Esophagus (tissue), 2 donors: ENCODE measurements at places on chromosomes 5 and 9. TPM values are rescaled to one million over a fixed set of nuclear protein-coding genes. Genes with fewer than 3 reads are reported as not detected.

The DPYSL3 gene
- 7.2 TPM for polyA plus RNA-seq

The SPATA31A3 gene
- not detected for polyA plus RNA-seq

The GRXCR2 gene
- 0.02 TPM for polyA plus RNA-seq

The RGMB gene
- polyA plus RNA-seq = 2.6 TPM

The TRIM7 gene
- 26.9 TPM for polyA plus RNA-seq

The C9 gene
- not detected for polyA plus RNA-seq

The FCN2 gene
- 0.16 TPM for polyA plus RNA-seq

The KLHL3 gene
- polyA plus RNA-seq = 1.9 TPM

The PNPLA7 gene
- 2.3 TPM for polyA plus RNA-seq

The PTCH1 gene
- 2.4 TPM for polyA plus RNA-seq

The SPINK14 gene
- polyA plus RNA-seq = not detected

The NREP gene
- polyA plus RNA-seq = 4.6 TPM

The PDZD2 gene
- 6.6 TPM for polyA plus RNA-seq

The ANKRD18A gene
- polyA plus RNA-seq = 7.1 TPM

The PCDHGA10 gene
- polyA plus RNA-seq = 1.2 TPM

The CD74 gene
- polyA plus RNA-seq = 111 TPM

The CAMK4 gene
- polyA plus RNA-seq = 0.53 TPM

The PCDHGB4 gene
- polyA plus RNA-seq = 0.36 TPM

The COL5A1 gene
- polyA plus RNA-seq = 3.5 TPM

The ALDH1A1 gene
- polyA plus RNA-seq = 37.8 TPM

The TMEM215 gene
- not detected for polyA plus RNA-seq
